ENCODE measurements at places on chromosomes 7 and 10.
A peak's percentile ranks its signal among the peaks of the same experiment; 100 is the strongest.

DNA sequence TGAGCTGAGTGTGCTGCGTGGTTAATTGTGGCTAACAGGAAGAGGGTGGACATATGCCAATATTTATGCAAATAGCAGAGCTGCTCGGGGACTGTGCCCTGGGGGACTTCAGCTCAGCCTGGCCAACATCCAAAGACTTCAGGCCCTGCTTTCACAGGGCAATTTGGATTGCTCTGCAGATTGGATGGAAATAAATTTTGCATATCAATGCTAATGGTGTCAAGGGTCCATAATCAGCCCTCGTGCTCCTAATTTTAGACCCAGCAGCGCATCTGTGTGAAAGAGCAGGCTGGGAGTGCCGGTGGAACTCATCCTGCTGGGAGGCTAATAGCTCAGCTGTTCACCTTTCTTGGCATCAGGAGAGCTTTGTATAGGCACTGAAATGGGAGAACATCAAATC, 270.1 kb downstream of the TCERG1L start:
- DNase-seq = no peak

DNA sequence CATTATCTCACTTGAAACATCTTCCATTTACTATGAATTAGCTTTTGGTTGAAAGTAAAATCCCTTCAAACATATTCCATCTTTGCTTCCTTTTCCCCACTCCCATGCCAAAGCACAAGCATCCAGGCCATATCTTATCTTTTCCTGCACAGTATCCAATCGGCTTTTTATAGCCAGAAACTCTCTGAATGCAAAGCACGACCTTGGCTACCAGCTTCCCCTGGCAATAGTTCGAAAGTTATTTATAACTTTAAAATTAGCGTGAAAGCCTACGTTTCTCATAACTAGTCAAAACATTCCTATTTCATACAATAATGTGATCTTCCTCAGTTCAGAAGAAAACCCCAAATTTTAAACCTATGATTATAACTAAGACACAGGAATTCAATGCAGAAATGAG, 440 bp downstream of the CTNNA3 start:
- no peak for DNase-seq

GRCh38 chr10:8767591-8767990, 713.1 kb downstream of the GATA3 start:
- no peak for DNase-seq

- no peak for DNase-seq
Measured at GRCh38 chr10:114265392-114266053, 26.5 kb downstream of the VWA2 start.

- DNase-seq = peak; percentile 26
Measured at GRCh38 chr10:121910673-121911420, 17.0 kb downstream of the ATE1 start.

- no peak for DNase-seq
Measured at GRCh38 chr10:53223851-53224250, 451.3 kb upstream of the MBL2 start.

- no peak for DNase-seq
Measured at GRCh38 chr10:21061982-21062381, 164.9 kb upstream of the NEBL start.

DNA sequence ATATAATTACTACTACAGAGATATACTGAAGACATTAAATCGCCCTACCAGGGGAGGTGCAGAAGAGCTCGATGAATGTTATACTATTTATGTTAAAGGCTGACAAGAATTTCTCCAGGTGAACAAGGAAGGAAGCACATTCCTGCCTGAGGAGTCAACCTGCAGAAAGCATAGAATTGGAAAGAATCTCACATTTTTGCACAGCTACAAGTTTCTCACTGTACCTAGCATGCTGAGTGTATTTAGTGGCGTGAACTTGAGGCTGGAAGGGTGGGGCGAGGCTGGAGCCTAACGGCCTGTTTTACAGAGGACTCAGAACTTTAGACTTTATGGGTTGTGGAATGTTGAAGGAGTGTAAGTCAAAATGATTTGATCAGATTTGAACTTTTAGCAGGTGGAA, 373.6 kb upstream of the LRGUK start:
- DNase-seq = no peak

GRCh38 chr7:102814025-102814471, 65.2 kb downstream of the FAM185A start:
- peak; percentile 79 for DNase-seq

DNA sequence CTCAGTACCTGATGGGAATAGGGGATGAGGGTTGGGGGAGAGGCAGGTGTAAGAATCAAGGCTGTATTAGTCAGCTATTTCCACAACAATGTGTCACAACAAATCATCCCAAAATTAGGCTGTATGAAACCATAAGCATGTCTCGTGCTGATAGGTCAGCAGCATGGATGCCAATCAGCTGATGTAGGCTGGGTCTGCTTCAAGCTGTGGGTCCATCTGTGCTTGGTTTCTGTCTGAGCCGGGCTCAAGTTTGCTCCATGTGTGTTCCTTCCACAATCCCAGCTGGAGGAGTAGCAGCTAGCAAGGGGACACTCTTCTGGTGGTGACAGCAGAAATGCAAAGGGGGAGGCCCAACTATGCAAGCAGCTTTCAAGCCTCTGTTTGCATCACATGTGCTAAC, 97.9 kb upstream of the ZNF746 start:
- no peak for DNase-seq

Data from cardiac fibroblast (primary cell).